ENCODE measurements at places on chromosomes 11 and 22.

DNA sequence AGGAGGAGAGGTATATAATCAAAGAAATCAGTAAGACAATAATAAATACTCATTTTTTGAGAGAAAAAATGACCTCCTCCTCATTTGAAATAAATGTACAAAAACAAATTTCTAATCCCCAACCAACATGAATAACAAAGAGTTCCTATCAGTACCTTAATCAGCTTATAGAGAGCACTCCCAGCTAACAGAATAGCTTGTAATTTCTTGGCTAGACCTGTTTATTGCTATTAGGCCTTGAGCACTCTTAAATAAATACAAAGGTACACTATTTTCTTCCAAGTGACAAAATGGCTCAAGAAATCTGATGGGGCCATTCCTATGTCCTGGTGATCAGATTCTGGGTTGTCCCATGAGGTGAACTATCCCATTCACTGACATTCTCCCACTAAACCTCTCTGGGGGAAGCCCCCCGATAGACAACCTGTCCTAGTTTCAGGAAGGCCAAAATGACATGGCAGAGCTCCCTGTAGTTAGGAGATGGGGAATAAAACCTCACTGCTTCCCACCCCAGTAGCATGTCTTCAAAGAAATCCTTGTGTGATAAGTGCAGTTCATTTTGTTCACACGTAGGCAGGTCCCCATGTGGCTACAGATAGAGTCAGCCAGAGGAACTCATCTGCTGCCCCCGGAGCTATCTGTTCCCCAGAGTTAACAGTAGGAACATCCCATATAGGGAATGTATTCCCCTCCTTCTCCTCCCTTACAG, 385.7 kb downstream of the SOX6 start:
- no peak for DNase-seq

DNA sequence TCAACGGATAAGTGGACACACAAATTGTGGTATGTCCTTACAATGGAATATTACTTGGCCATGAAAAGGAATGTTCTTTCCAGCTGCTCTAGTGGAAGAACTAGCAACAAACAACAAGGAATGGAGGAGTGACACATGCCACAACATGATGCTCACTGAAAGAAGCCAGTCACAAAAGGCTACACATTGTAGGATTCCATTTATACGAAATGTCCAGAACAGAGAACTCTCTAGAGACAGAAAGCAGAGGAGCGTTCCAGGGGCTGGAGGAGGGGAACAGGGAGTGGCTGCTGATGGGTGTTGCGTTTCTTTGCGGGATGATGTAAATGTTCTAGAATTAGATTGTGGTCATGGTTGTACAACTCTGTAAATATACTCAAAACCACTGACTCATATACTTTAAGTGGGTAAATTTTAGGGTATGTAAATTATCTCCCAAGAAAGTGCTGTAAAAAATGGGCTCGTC, 32.4 kb upstream of the PDGFB start:
- no peak for DNase-seq

GRCh38 chr22:34798605-34799004, 267.4 kb upstream of the ISX start:
- DNase-seq = no peak

- no peak for DNase-seq
Observed at GRCh38 chr11:65973439-65974110, 12.0 kb downstream of the SART1 start.

GRCh38 chr11:69480547-69481392, 693 bp upstream of the LINC01488 start:
- no peak for DNase-seq

DNA sequence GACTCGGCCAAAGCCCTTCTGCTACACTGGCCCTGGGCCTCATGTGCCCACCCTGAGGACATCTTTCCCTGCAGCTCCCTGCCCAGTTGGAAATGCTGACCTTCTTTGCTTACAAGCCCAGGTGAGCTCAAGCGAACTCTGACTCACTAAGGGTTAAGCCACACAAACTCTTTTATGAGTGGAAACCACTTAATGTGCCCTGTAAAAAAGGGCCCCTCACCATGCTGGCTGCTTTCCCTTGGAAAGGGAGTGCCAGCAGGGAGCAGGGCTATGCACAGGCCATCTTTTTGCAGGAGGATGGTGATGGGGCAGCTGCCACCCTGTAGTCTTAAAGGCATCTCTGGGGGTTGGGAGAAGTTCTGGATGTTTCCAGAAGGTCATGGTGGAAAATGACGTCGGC, 18.7 kb downstream of the EHF start:
- no peak for DNase-seq

DNA sequence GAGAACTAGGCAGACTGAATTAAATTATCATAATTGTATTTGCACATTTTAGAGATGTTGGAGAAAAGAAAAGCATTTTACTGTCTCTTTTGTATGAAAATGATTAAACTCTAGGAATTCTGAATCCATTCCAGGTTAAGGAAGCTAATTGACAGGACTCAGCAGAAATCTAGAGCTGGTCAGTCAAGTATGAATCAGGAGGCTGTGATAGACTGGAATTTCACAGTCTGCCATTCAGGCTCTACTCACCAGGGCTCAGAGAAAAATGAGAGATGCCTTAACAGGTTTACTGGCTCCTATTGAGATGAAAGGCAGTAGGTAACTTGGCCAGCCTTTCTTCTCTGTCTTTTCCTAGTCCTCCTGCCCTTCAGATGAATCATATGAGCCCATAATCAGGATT, 693.9 kb upstream of the CHORDC1 start:
- no peak for DNase-seq

GRCh38 chr11:93735627-93736026, 5.7 kb downstream of the TAF1D start:
- DNase-seq = no peak

DNA sequence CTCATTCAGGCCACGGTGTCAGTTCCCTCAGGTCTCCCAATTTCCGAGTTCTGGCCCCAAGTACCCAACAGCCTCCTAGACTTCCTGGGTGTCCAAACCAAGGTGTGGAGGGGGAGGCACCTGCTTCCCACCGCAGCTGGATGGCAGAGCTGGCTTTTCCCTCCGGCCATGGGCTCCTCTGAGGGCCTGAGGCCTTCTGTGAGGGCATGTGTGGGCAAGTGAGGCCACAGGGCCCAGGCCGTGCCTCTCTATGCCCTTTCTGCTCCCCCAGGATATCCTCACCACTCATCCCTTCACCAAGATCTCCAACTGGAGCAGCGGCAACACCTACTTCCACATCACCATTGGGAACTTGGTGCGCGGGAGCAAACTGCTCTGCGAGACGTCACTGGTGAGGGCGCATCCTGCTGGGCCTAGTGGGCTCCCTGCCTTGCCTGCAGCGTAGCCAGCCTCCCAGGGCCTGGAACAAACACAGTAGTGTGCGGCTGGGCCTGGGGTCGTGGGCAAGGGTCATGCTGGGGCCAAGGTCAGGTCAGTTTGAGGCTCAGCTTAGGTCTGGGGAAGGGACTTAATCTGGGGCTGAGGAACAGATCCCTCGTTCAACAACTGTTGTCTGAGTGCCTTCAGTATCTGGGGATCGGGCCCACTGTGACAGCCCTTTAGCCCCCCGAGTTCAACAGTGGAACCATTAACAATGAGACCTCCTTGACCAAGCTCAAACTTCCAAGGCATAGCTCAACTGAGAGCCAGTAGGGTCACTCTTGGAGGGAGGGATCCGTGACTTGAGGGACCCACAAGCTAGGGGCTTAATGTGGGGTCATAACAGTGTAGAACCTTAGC, 85.8 kb downstream of the MYO7A start:
- DNase-seq = no peak
